ENCODE measurements at places on chromosomes 2 and 18. TPM values are rescaled to one million over a fixed set of nuclear protein-coding genes. Genes with fewer than 3 reads are reported as not detected.

Gene PIEZO2
- not detected for total RNA-seq

Gene GCA
- 32.9 TPM for total RNA-seq

Gene CBLN2
- not detected for total RNA-seq

Gene SCYGR7
- total RNA-seq: not detected

Gene BOD1L2
- not detected for total RNA-seq

Gene LCT
- total RNA-seq: not detected

Gene MC4R
- total RNA-seq: not detected

Gene MDH1
- total RNA-seq: 93.7 TPM

Gene RIT2
- not detected for total RNA-seq

Gene ELOA2
- total RNA-seq: not detected

Gene GALNT1
- total RNA-seq: 5.4 TPM

Gene AQP4
- total RNA-seq: not detected

Gene NETO1
- total RNA-seq: not detected

Gene SUMO1
- 67.3 TPM for total RNA-seq

Gene PSME4
- 25.9 TPM for total RNA-seq

Gene GPR155
- not detected for total RNA-seq

Gene MROH2A
- total RNA-seq: 2.4 TPM

Gene WNT10A
- total RNA-seq: 14.9 TPM

Gene GPBAR1
- total RNA-seq: 0.05 TPM

Gene DRC1
- total RNA-seq: not detected

Gene DSC2
- 4.9 TPM for total RNA-seq

Gene ANTXR1
- total RNA-seq: not detected

Gene VSNL1
- not detected for total RNA-seq

Gene OTX1
- total RNA-seq: 4.6 TPM

Gene C2orf66
- total RNA-seq: not detected

Gene COL3A1
- not detected for total RNA-seq

Gene REG1B
- total RNA-seq: not detected

Gene KRTCAP3
- 30.4 TPM for total RNA-seq

Gene UCN
- total RNA-seq: 4.9 TPM

Gene SAG
- not detected for total RNA-seq

Gene CCL20
- 0.31 TPM for total RNA-seq

Gene CCDC141
- not detected for total RNA-seq

Gene HIBCH
- 10.0 TPM for total RNA-seq

Gene ACMSD
- not detected for total RNA-seq

Gene SOX11
- total RNA-seq: not detected

Gene ZNF804A
- total RNA-seq: not detected

Gene EGR4
- 2.2 TPM for total RNA-seq

Gene CDKL4
- total RNA-seq: not detected

Gene SNED1
- total RNA-seq: not detected

Gene GKN1
- total RNA-seq: not detected

Gene KCNIP3
- 1.1 TPM for total RNA-seq

Gene PROM2
- 72.2 TPM for total RNA-seq

Gene AOX1
- not detected for total RNA-seq

Gene MGAT4A
- 3.1 TPM for total RNA-seq

Gene GAREM2
- total RNA-seq: 0.33 TPM

Gene SERPINB3
- total RNA-seq: not detected

Gene CRACDL
- total RNA-seq: 7.6 TPM

Gene RAPGEF4
- not detected for total RNA-seq

Gene FARSB
- 10.0 TPM for total RNA-seq

Gene PAX3
- total RNA-seq: not detected

Gene HOXD8
- not detected for total RNA-seq

Gene PUM2
- total RNA-seq: 23.1 TPM
